Prostate gland (tissue), 2 donors: ENCODE measurements at places on chromosomes 1 and 21. TPM values are rescaled to one million over a fixed set of nuclear protein-coding genes. Genes with fewer than 3 reads are reported as not detected.

The CCDC18 gene
- total RNA-seq, result 12.7 TPM

The LEPROT gene
- 39.5 TPM for total RNA-seq

The PROK1 gene
- total RNA-seq, result 10.7 TPM

The AIRE gene
- total RNA-seq, result not detected

The CCSAP gene
- total RNA-seq, result 5.5 TPM

The THEM5 gene
- total RNA-seq, result not detected

The GOLPH3L gene
- total RNA-seq, result 25.0 TPM

The RGS1 gene
- total RNA-seq, result 57.3 TPM

The CD1D gene
- total RNA-seq, result 1.3 TPM

GRCh38 chr1:60866917-60867531, 215.3 kb upstream of the NFIA start:
- DNase-seq, result no peak

GRCh38 chr1:193434319-193434718, 247.9 kb upstream of the B3GALT2 start:
- no peak for DNase-seq

DNA sequence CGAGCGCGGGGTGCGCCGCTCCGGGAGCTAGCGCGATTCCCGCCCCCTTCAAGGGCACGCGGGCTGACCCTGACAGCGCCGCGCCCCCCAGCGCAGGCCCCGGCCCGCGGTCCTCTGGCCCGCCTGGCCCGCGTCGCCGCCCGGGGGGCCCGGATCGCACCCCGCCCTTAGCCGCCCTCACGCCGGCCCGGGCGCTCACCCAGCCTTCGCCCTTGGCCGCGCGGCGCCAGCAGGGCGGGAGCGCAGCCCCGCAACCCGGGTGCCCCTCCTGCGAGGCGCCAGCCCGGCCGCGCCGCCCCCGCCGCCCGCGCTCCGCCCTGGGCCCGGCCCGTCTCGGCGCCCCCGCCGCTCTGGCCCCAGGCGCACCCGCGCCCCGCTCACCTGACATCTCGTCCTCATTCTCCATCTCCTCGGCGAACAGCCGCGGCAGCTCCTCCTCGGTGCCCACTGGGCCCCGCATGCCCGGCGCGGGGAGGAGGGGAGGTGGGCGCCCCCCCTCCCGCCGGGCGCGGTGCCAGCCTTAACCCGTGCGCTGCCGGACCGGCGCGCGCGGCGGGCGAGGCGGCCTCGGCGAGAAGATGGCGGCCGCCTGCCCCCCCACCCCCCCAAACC, 451 bp downstream of the CHD5 start:
- no peak for DNase-seq

DNA sequence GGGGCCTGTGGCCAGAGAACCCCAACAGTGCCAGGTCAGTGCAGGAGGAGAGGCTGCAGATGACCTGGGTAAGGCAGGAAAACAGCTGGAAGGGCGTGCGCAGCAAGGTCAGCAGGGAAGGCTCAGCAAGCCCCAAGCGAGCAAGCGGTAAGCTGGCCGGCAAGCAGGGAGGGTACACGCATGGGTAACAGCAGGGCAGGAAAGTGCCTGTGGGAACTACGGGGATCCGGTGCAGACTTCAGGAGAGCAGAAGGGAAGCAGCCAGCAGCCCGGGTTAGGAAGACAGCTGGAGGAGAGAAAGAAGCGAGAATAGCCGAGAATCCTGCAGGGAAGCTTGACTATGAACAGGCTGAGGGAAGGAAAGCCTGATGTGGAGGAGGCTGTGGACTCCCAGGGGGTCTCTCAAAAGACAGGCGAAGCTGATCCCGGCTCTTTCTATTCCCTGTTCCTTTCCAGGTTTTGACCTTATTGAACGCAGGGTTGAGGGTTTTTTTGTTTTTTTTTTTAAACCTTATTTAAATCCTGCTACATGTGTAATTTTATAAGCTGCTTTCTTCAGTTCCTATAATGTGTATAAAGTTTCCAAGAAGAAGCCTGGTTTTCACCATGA, 20.9 kb downstream of the UMODL1 start:
- DNase-seq, result no peak

DNA sequence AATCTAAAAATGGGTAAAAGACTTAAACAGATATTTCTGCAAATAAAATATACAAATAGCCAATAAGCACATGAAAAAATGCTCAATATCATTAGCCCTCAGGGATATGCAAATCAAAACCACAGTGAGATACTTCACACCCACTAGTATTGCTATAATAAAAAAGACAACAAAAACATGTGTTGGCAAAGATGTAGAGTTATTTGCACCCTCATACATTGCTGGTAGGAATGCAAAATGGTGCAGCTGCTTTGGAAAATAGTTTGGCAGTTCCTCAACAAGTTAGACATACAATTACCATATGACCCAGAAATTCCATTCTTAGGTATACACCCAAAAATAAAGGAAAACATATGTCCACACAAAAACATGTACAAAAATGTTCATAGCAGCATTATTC, 30.2 kb downstream of the ZZZ3 start:
- no peak for DNase-seq

GRCh38 chr1:212302745-212303383, 17.7 kb downstream of the PPP2R5A start:
- no peak for DNase-seq

- DNase-seq, result no peak
Observed at GRCh38 chr1:12246584-12246983, 16.8 kb downstream of the VPS13D start.

DNA sequence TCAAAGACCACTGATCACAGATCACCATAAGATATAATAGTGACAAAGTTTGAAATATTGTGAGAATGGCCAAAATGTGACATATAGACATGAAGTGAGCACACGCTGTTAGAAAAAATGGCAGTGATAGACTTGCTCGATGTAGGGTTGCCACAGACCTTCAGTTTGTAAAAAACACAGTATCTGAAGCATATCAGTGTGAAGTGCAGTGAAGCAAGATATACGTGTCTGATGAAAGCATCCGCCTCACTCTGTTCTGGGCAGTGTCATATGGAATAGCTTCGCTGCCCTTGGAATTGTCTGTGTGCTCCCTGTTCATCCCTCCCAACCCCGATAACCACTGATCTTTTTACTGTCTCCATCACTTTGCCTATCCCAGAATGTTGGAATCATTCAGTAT, 50.7 kb downstream of the GALNT2 start:
- no peak for DNase-seq

DNA sequence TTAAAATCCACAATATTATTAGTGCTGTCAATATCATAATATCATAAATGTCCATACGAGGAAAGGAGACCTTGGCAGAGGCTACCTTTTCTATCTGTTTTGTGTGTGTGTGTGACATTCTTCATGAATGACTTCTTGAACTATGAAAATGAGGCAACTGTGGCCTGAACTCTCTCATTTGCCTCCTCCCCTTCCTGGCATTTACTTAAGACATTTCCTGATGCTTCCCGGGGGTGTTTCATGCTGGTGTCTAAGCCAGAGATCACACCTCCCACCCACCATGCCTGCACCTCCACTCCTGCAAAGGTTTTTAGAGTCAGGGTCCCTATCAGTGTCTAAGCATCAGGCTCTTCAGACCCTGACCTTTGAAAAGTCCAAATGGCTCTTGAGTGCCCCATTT, 420.9 kb downstream of the KIF26B start:
- DNase-seq, result no peak

DNA sequence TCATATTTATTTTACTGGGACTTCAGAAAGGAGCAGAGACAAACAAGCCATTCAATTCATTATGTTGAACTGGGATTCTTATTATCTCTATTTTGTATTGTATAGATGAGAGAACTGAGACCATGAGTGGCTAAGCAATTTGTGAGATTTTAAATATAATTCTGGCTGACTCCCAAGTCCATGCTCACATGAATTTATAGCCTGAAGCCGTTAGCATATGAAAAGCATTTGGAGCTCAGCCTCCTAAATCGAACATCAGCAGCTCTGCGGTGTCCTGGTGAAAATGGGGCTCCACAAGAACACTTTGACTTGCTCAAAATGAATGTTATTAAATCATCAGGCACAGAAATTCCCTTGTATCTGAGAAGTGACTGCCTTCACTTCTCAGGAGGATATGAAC, 96.8 kb upstream of the DPT start:
- DNase-seq, result no peak

GRCh38 chr1:66773227-66773626, 21.0 kb downstream of the DYNLT5 start:
- DNase-seq, result no peak

GRCh38 chr1:9112961-9113880, 15.7 kb downstream of the GPR157 start:
- DNase-seq, result no peak

GRCh38 chr1:44632598-44632997, 41.7 kb downstream of the TMEM53 start:
- no peak for DNase-seq

DNA sequence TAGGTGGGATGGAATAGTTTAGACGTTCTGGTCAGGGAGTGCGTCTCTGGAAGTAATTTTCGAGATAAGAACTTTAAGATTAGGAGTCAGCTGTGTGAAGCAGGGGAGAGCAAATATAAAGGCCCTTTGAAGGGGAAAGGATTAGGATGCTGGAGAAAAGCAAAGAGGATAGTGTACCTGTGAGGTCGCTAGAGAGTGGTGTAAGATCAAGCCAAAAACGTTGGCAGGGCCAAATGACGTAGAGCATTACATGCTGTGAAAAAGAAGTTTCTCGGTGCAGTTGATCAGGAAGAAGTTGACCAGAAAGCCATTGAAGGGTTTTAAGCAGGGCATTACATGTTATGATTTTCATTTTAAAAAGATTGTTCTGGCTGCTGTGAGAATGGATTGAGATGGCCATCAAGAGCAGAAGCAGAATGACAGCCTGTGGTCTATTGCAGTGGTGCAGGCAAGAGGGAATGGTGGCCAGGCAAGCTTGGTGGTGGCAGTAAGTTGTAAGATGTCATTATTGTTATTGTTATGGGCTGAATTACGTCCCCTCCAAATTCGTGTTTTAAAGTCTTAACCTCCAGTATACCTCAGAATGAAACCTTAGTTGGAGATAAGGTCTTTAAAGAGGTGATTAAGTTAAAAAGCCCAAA, 113.6 kb upstream of the KIF26B start:
- no peak for DNase-seq

DNA sequence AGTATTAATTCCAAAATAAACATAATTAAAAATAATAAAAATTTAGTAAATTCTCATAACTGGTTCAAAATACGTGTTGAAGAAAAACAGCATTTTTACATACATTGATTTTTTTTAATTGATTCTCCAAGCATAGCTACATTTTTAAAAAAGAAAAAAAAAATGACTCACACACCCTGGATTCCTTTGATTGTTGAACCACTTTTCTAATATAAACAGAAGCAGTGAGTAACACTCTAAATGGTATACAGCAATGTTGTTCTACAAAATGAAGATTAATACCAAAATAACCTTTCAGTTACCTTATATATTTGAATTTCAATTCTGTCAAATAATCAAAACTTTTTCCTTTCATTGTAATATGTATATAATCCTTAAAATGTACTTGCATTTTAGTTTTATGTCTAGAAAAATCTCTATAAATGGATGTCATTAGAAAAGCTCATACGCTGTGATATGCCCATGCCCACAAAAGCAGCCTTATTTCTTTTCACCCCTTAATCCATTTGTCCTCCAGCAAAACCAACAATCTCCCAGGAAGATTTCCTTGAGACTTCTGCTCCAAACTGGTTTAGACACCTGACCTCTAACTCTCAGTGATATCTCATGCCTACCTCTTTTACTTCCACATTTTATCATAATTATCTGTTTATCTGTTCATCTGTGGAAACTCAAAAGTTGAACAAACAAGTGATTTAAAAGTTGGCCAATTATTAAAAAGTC, 246.4 kb upstream of the NR5A2 start:
- no peak for DNase-seq

GRCh38 chr1:247409869-247410544, 6.0 kb upstream of the NLRP3 start:
- no peak for DNase-seq

- no peak for DNase-seq
Observed at GRCh38 chr1:156102633-156103511, 11.6 kb upstream of the LMNA start.

DNA sequence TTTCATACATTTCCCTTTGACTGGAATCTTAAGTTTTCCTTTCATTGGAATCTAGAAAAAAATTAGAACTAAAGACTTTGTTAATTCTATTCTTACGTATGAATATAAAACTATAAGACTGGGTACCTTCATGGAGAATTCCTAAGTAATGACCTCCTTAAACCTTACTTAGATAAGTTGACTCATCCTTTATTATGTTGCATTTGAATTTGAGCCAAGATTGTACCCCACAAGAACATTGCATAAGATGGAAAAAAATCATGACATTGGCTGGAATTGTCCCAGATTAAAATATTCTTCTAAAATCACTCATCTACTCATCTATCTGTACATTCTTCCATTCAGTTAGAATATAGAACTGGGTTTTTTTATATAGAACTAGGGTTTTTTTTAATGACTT, 137.4 kb downstream of the C1orf21 start:
- DNase-seq, result no peak

DNA sequence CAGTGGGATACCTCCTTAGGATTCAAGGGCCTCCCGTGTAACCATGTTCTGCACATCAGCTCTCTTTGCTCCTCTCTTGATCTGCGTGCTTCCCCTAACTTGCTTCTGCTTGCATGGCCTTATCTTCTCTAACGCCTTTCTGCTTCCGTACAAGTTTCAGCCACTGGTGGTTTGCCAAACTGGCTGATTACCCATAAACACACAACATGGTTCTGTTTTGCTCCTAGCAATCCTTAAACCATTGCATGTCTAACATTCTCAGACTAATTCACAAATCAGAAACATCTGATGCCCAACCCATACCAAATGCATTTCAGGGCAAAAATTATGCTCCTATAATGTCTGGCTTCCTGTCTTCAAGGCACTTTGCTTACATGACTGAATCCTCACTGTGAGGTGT, 166.4 kb downstream of the PBX1 start:
- no peak for DNase-seq

DNA sequence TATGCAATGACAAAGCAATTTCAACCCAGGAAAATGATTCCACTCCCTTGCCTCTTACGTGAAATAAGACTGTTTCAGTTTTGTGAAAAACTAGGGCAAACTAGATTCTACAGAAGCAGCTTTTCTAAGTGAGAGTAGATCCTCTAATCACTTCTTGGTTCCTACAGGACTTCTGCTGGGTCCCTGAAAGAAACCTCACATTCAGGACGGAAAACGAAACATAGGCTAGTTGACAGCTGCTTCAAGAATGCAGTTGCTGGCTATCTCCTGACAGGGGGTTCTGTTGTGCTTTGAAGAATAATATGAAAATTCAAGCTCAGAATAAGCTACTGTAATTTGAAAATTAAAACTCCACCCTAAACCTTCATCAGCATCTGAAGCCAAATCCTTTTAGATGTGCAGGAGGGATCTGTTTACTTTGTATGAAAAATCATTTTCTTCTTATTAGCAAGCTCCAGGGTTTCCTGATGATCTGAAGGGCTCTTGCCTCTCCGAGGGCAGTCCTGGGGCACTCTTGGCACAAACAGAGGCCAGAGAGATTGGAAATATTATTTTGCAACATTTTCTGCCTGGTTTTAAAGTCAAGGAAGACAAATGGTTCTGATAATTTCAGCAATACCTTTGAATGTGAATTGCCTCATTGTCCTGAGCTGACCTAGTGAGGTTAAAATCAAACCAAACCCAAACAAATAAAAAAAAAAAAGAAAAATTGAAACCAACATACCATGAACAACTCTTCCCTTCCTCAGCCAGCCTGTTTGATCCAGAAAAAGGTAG, 55.0 kb downstream of the NTMT2 start:
- DNase-seq, result no peak

GRCh38 chr1:107669996-107670395, 295.0 kb downstream of the VAV3 start:
- DNase-seq, result peak; percentile 60
